ENCODE measurements at places on chromosomes 3 and 15. TPM values are rescaled to one million over a fixed set of nuclear protein-coding genes. Genes with fewer than 3 reads are reported as not detected.

DNA sequence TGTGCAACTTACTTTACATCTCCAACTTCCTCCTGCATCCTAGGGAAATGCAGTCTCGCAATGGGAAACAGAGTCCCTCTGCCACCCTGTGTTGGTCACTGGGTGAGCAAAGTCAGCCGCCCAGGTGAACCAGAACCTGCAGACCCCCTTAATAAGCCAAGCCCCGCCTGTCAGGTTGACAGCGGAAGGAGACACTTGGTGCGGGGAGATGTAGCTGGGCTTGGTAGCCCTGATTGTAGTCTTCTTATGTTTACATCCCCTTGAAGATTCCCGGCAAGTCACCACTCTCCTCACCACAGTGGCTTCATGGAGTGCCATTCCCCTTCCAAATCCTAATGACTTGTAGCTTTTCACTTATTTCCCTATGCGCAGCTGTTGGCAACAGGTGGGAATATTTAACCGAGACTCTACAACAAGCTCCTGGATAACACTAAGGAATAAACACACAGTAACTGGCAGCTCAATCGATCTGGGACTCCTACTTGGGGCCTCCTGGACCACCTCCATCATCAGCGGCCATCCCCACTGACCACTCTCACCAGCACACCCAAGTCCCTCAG, 17.7 kb upstream of the CLSTN2 start:
- DNase-seq = no peak

- DNase-seq = no peak
Measured at GRCh38 chr3:177764933-177765332, 567.7 kb upstream of the TBL1XR1 start.

The CYP1A1 gene
- total RNA-seq = 0.45 TPM

- no peak for DNase-seq
Measured at GRCh38 chr3:125035217-125035616, 20.6 kb downstream of the HEG1 start.

The PLSCR4 gene
- total RNA-seq = 4.8 TPM

The SNURF gene
- total RNA-seq = 32.9 TPM

DNA sequence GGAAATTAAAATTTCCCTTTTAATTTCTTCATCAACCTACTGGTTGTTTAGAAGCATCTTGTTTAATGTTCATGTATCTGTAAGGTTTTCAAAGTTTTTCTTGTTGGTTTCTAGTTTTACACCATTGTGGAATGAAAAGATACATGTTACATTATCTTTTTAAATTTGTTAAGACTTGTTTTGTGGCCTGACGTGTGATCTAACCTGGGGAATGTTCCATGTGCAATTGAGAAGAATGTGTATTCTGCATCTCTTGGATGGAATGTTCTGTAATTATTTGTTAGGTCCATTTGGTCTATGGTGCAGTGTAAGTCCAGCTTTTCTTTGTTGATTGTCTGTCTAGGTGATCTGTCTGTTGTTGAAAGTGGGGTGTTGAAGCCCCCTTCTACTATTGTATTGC, 45.7 kb downstream of the THSD4 start:
- no peak for DNase-seq

DNA sequence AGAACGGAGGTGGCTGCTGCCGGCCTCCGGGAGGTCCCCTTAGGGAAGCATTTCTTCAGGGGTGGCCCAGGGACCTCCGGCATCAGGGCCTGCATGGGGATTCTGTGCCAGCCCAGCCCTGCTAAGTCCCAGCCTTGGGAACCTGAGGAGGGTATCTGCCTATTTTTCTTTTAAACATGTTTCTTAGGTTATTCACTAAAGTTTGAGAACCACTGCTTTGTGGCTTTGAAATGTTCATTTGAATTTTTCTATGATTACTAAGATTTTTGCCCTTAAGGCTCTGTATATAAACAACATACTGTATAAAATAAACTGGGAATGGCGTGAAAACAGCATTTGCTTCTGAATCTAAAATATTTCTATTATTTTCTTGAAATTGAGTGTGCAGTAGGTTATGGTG, 24.4 kb downstream of the FAN1 start:
- DNase-seq = no peak

The IL17RD gene
- 33.4 TPM for total RNA-seq

Measured in H7 (cell line).